ENCODE measurements at places on chromosomes 6 and 20. TPM values are rescaled to one million over a fixed set of nuclear protein-coding genes. Genes with fewer than 3 reads are reported as not detected.

DNA sequence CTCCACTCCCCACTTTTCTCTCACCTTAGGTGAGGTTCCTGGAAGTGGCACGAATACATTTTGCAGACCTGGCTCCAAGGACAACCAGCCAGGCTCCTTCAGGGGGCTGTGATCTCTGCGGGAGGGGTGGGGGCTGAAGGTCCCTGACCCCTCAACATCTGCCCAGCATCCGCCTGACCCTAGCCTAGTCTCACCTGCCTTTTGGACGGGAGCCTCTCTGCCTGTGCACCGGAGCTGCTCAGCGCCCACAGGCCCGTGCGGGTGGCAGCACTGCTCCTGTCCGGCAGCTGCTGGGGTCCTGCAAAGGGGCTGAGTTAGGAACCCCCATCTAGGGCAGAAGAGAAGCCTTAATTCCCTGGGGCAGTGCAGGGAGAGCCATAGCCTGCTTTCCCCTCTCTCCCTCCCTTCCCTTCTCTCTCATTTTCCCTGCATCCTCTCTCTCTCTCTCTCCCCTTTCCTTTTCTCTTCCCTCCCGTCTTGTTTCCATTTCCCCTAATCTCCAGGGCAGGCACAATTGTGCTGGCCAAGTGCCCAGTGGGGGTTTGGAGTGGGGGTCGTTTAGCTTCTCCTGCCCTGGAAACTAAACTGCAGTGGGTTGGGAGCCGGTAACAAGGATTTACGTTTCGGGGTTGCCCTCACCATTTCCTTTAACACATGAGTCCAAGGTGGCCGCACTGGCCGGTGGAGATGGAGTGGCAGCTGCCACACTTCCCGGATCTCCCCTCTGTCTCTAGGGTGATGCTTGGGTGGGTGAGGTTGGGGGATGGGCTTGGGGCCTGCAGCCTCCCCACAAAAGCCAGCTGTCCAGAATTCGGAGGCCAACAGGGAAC lies 54.1 kb downstream of the CTCFL start:
- peaks cover 93% of the 10 kb centered on the region for H3K27me3 ChIP-seq
- H3K36me3 ChIP-seq, result no peaks in the 10 kb centered on the region
- DNase-seq, result no peak
- no peak overlapping the region for H3K4me3 ChIP-seq
- no peaks in the 10 kb centered on the region for H3K4me1 ChIP-seq
- H3K27ac ChIP-seq, result no peak overlapping the region

DNA sequence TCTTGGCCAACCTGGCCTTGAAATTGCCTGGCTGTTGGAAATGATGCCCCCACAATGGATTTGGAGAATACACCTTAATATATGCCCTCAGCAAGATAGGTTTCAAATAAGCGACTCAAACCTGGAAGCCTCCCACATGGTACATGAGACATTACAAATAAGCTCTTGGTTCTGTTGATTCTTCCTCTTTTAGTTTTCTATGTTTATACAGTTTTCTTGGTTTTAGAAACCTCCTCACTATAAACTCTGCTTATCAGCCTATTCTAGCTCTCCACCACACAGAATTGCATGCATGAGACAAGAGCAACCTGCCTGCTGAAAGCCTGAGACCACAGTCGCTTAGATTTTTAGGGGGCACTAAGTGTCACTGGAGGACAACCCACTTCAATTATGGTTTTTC lies 108.8 kb upstream of the PREP start:
- no peak overlapping the region for H3K27ac ChIP-seq
- no peak for DNase-seq
- H3K27me3 ChIP-seq, result no peaks in the 10 kb centered on the region
- no peaks in the 10 kb centered on the region for H3K36me3 ChIP-seq

GRCh38 chr20:10023911-10024310 lies 10.9 kb upstream of the ANKEF1 start:
- DNase-seq, result no peak
- H3K36me3 ChIP-seq, result no peaks in the 10 kb centered on the region
- H3K27me3 ChIP-seq, result no peaks in the 10 kb centered on the region
- no peak overlapping the region for H3K27ac ChIP-seq

- no peaks in the 10 kb centered on the region for H3K27me3 ChIP-seq
- H3K4me1 ChIP-seq, result no peaks in the 10 kb centered on the region
- H3K27ac ChIP-seq, result no peak overlapping the region
- no peak for DNase-seq
Measured at GRCh38 chr6:141866731-141867497, 265.8 kb upstream of the GJE1 start.

- H3K4me1 ChIP-seq, result no peaks in the 10 kb centered on the region
- H3K27me3 ChIP-seq, result peaks cover 93% of the 10 kb centered on the region
- no peak within 1 kb of the TSS for H3K4me3 ChIP-seq
- H3K27ac ChIP-seq, result no peak within 1 kb of the TSS
- peak; percentile 32 for DNase-seq
Measured at GRCh38 chr20:64106981-64107735, at the start of gene NPBWR2. Gene NPBWR2 (minus strand): TSS chr20:64107565. CDS start chr20:64106831, 734 bp downstream.

GRCh38 chr6:41374618-41375590 lies 39.5 kb downstream of the NCR2 start:
- H3K4me3 ChIP-seq, result no peak overlapping the region
- H3K36me3 ChIP-seq, result no peaks in the 10 kb centered on the region

- H3K4me1 ChIP-seq, result no peaks in the 10 kb centered on the region
- H3K36me3 ChIP-seq, result no peaks in the 10 kb centered on the region
- no peak overlapping the region for H3K27ac ChIP-seq
Measured at GRCh38 chr6:30463651-30464618, 25.4 kb upstream of the HLA-E start.

GRCh38 chr6:51702851-51703250 lies 384.6 kb downstream of the PKHD1 start:
- no peak overlapping the region for H3K4me3 ChIP-seq
- DNase-seq, result no peak
- H3K4me1 ChIP-seq, result no peaks in the 10 kb centered on the region
- no peak overlapping the region for H3K27ac ChIP-seq

- H3K36me3 ChIP-seq, result no peaks in the 10 kb centered on the region
- H3K4me3 ChIP-seq, result no peak overlapping the region
- no peak overlapping the region for H3K27ac ChIP-seq
- no peaks in the 10 kb centered on the region for H3K27me3 ChIP-seq
- H3K4me1 ChIP-seq, result no peaks in the 10 kb centered on the region
- no peak for DNase-seq
Measured at GRCh38 chr6:112450663-112451062, 103.5 kb downstream of the RFPL4B start.

DNA sequence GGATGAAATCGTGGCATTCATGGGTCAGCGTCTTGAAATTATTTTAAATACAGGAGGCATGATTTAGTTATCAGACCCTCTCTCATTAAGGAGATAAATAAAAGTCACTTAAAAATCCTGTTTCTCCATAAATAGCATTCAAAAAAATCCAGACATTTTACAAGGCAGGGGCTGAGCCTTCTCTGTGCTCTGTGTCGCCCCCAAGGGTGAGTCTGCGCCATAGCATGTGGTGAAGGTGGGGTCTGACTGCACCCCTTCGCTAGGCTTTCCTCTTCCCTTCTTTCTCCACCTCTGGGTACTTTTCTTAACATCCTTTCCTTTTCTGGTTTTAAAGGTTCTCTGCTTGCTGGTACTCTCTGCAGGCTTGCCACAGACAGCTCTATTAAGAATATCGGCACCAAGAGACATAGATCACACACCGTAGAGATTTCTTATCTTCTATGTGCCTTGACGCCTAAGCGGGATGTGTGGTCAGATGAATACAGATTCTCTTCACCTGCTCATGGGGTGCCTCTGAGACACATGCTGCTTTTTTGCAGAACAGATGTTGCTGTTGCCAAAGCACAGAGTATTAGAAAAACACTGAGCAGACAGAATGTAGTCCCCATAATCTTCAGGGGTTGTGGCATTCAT lies 20.1 kb upstream of the FAM209A start:
- no peak overlapping the region for H3K27ac ChIP-seq
- no peaks in the 10 kb centered on the region for H3K4me1 ChIP-seq
- no peak overlapping the region for H3K4me3 ChIP-seq
- H3K27me3 ChIP-seq, result no peaks in the 10 kb centered on the region
- no peak for DNase-seq

DNA sequence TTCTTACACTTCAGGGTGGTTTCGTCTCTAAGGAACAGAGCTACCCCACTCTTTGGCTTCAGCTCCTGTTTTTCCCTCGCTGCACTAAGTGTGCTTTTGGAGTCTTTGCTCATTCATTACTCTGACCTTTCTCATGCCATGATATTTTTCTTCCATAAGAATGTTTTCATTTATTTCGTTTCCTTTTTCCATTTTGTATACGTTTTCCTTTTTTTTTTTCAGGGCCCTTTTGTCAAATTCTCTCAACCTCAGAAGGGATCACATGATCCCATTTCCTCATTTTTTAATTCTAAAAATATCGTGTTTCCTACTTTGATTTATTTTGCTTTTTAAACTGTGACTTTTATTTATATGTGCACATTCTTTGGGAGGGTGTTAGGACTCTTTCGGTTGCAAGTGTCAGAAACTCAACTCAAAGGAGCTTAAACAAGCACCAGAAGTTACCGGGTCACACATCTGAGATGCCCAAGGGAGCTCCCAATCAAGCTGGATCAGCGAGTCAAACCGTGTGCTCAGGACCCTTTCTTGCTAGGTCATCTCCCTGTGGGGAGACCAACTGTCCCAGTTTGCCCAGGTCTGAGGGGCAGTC lies 40.6 kb downstream of the GCNT2 start:
- no peaks in the 10 kb centered on the region for H3K27me3 ChIP-seq
- no peak overlapping the region for H3K4me3 ChIP-seq
- no peaks in the 10 kb centered on the region for H3K4me1 ChIP-seq
- DNase-seq, result no peak
- H3K36me3 ChIP-seq, result 0 out of 2 replicates have a peak, but pooled peaks cover 2% of the 10 kb centered on the region

- no peaks in the 10 kb centered on the region for H3K27me3 ChIP-seq
- no peak overlapping the region for H3K4me3 ChIP-seq
- no peak for DNase-seq
- peaks cover 47% of the 10 kb centered on the region for H3K4me1 ChIP-seq
- no peaks in the 10 kb centered on the region for H3K36me3 ChIP-seq
- no peak overlapping the region for H3K27ac ChIP-seq
Measured at GRCh38 chr6:3916211-3916610, 67.0 kb downstream of the FAM50B start.

- H3K36me3 ChIP-seq, result 0 out of 2 replicates have a peak, but pooled peaks cover 5% of the 10 kb centered on the region
- H3K4me3 ChIP-seq, result peak overlapping the region; percentile 93
- H3K27ac ChIP-seq, result peak overlapping the region; percentile 72
- peaks cover 26% of the 10 kb centered on the region for H3K4me1 ChIP-seq
Measured at GRCh38 chr6:43170417-43170930, 595 bp upstream of the SRF start.

GRCh38 chr6:56770011-56770520 lies 127.4 kb upstream of the DST start:
- H3K27me3 ChIP-seq, result no peaks in the 10 kb centered on the region
- no peak overlapping the region for H3K4me3 ChIP-seq
- no peaks in the 10 kb centered on the region for H3K36me3 ChIP-seq
- H3K27ac ChIP-seq, result no peak overlapping the region
- no peak for DNase-seq

- no peak overlapping the region for H3K27ac ChIP-seq
- DNase-seq, result no peak
- no peaks in the 10 kb centered on the region for H3K36me3 ChIP-seq
- H3K4me3 ChIP-seq, result no peak overlapping the region
Measured at GRCh38 chr20:32920066-32920465, 61.3 kb downstream of the EFCAB8 start.

DNA sequence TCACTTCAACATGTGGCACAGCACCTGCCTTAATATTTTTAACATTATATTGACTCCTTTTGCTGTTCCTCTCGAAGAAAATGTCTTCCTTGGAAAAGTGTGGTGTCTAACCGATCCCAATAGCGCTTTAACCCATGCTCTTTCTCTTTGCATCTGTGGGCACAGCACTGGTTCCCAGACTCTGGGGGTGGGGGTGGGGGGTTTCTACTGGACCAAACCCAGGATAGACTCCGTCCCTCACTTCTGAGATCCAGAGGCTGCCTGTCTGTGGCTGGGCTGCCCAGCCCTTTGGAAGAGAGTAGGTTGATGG lies 3.9 kb upstream of the ZNF292 start:
- no peak for DNase-seq
- peaks cover 9% of the 10 kb centered on the region for H3K4me1 ChIP-seq
- H3K27me3 ChIP-seq, result no peaks in the 10 kb centered on the region
- no peak overlapping the region for H3K27ac ChIP-seq
- no peaks in the 10 kb centered on the region for H3K36me3 ChIP-seq
- no peak overlapping the region for H3K4me3 ChIP-seq

DNA sequence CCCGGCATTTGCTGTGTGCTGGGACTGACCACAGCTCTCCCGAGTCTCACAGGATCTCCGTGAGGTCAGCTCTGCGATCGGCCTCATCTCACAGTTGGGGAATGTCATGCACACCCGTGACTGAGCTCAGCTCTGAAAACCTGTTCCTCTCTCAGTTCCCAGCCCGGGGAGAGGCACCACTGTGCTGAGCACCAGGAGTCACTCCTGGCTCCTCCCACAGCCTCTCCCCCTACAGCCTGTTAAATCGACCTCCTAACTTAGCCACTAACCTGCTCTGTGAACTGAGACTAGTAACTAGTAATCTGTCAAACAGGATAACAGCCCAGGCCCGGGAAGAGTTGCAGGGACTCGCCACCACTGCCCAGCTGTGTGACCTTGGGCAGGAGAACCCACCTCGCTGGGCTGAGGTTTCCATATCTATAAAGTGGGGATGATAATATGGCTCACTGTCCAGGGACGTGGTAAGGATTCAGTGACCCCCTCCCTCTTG lies 20.1 kb upstream of the NOL4L start:
- no peaks in the 10 kb centered on the region for H3K27me3 ChIP-seq
- H3K4me3 ChIP-seq, result no peak overlapping the region

DNA sequence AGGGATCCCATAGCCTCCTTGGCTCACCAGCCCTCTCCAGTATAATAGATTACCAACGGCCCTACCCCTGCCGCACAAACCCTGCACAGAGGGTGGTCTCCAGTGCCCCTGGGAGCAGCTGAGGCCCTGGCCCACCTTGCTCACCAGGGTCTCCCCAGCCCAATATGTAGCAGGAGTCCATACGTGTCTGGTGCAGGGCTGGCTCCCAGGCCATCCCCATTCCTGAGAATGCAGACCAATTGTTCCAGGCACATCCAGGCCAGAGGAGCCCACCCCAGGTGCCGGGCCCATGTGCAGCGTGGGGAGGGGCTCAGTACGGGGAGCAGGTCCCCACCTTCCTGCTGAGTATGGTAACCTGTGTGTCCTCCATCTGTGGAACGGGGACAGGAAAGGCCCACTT lies 251.9 kb downstream of the TAF4 start:
- H3K4me1 ChIP-seq, result no peaks in the 10 kb centered on the region
- no peak overlapping the region for H3K4me3 ChIP-seq
- DNase-seq, result no peak
- H3K27ac ChIP-seq, result no peak overlapping the region
- H3K36me3 ChIP-seq, result no peaks in the 10 kb centered on the region
- peaks cover 100% of the 10 kb centered on the region for H3K27me3 ChIP-seq

The PRND gene
- total RNA-seq, result not detected

The AKIRIN2 gene
- total RNA-seq, result 34.7 TPM

The EDN1 gene
- 3.3 TPM for total RNA-seq

The HDGFL1 gene
- not detected for total RNA-seq

The BPHL gene
- 23.7 TPM for total RNA-seq

The SIRPB2 gene
- total RNA-seq, result 4.5 TPM

The PCED1A gene
- total RNA-seq, result 60.1 TPM

The CNBD2 gene
- total RNA-seq, result 7.3 TPM

The TREML2 gene
- total RNA-seq, result not detected

The SLC35B3 gene
- total RNA-seq, result 16.7 TPM

The CSNK2B gene
- 152 TPM for total RNA-seq

The OR2J3 gene
- total RNA-seq, result not detected

The IL17A gene
- not detected for total RNA-seq
